Forelimb muscle (tissue), 1 donor: ENCODE measurements at places on chromosomes 7 and 10.

DNA sequence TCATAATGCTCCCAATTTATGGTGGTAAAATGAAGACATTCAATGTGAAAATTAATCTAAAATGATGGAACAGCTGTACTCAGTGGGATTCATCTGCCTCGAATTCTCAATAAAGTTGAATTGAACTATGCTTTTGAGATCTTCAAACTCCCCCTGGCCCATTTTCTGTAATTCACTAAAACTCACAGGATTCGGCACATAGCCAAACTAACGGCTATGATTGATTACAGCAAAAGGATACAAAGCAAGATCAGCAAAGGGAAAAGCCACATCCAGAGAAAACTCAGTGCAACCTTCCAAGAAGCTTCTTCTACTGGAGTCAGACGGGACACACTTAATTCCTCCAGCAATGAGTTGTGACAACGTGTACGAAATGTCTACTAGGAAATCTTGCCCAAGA is 307.5 kb downstream of the CNTNAP2 start:
- peak; percentile 17 for DNase-seq

GRCh38 chr10:3783316-3783681 is 1.7 kb downstream of the KLF6 start:
- no peak for DNase-seq

- no peak for DNase-seq
These were observed 25.8 kb downstream of the MET start for GRCh38 chr7:116697761-116698160.

DNA sequence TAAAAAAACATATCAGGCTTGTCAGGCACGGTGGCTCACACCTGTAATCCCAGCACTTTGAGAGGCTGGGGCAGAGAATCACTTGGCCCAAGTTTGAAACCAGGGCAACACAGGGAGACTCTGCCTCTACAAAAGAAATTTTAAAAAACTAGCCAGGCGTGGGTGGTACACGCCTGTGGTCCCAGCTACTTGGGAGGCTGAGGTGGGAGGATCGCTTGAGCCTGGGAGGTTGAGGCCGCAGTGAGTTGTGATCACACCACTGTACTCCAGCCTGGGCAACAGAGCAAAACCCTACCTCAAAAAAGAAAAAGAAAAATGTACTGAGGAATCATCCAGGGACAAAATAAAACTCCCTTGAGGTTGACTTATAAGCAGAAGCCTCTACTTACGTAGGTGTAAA is 149.9 kb upstream of the KLF14 start:
- DNase-seq = no peak

GRCh38 chr7:24752073-24752800 is 5.0 kb downstream of the GSDME start:
- DNase-seq = no peak

- DNase-seq = peak; percentile 62
These were observed 140.5 kb downstream of the PRKAG2 start for GRCh38 chr7:151736403-151736909.

DNA sequence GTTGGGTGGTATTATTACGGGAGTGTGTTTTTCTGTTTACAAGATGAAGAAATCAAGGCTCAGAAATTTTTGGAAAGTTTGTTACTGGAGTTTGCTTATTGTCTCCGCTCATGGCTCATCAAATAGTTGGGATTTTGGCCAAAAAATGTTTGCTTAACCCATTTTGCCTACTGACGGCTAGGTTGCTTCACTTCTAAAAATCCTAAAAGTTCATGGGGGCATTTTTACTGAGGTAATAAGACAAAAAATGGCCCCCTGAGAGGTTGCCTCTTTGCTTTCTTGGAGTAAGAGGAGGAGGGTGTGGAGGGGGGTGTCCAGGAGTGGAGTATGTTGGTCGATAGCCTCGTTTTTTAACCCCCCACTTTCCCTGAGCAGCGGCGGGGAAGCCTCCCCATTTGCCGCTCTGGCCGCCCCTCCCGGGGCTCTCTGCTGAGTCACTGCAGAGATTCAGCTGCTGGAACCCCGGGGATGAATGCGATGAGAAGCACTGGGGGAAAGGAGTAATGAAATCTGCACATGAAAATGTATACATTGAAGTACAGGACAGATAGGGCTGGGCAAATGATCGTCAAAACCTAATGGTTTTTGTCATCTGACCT is 1.5 kb downstream of the MEST start:
- DNase-seq = no peak

GRCh38 chr10:128068398-128069285 is 57.6 kb downstream of the MKI67 start:
- no peak for DNase-seq

DNA sequence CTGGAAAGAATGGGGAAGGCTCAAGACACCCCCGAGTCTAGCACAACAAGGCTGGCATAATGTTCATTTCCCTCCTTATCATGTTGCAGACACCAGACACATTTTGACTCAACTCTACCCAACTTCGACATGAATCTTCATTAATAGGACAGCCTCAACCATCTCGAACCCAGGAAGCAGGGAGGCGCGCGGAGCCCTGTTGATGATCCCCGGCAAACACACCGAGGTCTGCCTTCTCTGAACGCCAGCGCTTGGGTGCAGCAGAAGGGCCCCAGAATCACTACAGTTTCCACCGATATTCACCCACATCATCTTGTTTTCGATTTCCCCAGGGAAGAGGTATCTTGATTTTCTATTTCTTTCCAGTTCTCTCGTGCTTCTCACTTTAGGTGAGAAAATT is 563.6 kb downstream of the TCERG1L start:
- DNase-seq = no peak
